Tibial nerve (tissue), 4 donors: ENCODE measurements at places on chromosomes 4 and X. TPM values are rescaled to one million over a fixed set of nuclear protein-coding genes. Genes with fewer than 3 reads are reported as not detected.

PLCXD1 gene
- total RNA-seq = 7.2 TPM

MAGEB10 gene
- total RNA-seq = not detected

ITIH6 gene
- not detected for total RNA-seq

SHROOM2 gene
- total RNA-seq = 3.7 TPM

APLN gene
- total RNA-seq = 0.21 TPM
